ENCODE measurements at places on chromosomes 5 and 9. TPM values are rescaled to one million over a fixed set of nuclear protein-coding genes. Genes with fewer than 3 reads are reported as not detected.

- DNase-seq: no peak
Observed at GRCh38 chr5:147782110-147783028, at the start of gene JAKMIP2. TSS of gene JAKMIP2 (minus strand) at chr5:147782728. CDS start at chr5:147671806, 110,922 bp downstream.

- DNase-seq: no peak
Observed at GRCh38 chr5:162068412-162068811, 839 bp downstream of the GABRG2 start.

DNA sequence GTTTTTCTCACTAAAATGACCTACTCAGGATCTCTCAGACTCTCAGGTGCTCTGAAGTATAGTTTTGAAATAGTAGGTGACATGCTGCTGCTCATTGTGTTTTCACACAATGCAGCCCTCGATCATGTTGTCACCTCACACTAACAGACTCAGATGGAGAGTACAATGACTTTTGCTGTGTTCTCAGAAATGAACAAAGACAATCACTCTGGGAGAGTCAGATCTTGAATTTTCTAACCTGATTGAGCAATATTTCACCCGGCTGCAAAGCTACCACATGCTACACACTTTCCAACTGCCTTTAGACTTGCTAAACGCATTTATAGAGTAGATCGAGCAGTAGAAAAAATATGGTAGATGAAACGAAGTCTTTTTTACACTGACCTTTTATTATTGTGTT lies 113.4 kb downstream of the ST8SIA4 start:
- no peak for DNase-seq

Gene DMRTA1
- 0.35 TPM for total RNA-seq

- DNase-seq: no peak
Observed at GRCh38 chr5:40436535-40437237, 243.0 kb upstream of the PTGER4 start.
